ENCODE measurements at places on chromosomes 12 and 14.
A peak's percentile ranks its signal among the peaks of the same experiment; 100 is the strongest.

DNA sequence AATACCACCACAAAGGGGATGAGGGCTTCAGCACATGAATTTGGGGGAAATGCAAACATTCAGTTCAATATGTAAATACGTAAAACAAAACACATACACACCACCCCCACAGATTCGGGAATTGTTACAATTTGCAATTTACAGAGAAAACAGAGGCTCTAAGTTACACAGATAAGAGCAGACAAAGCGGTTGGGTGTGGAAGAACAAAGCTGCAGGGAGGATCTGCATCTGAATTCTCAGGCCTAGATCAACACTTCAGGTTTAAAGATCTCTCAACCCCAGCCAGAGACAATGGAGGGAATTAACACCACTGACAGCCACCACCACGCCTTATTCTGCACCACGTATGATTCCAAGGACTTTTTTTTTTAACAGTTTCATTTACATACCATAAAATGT is 375.5 kb downstream of the BCL11B start:
- DNase-seq: no peak

DNA sequence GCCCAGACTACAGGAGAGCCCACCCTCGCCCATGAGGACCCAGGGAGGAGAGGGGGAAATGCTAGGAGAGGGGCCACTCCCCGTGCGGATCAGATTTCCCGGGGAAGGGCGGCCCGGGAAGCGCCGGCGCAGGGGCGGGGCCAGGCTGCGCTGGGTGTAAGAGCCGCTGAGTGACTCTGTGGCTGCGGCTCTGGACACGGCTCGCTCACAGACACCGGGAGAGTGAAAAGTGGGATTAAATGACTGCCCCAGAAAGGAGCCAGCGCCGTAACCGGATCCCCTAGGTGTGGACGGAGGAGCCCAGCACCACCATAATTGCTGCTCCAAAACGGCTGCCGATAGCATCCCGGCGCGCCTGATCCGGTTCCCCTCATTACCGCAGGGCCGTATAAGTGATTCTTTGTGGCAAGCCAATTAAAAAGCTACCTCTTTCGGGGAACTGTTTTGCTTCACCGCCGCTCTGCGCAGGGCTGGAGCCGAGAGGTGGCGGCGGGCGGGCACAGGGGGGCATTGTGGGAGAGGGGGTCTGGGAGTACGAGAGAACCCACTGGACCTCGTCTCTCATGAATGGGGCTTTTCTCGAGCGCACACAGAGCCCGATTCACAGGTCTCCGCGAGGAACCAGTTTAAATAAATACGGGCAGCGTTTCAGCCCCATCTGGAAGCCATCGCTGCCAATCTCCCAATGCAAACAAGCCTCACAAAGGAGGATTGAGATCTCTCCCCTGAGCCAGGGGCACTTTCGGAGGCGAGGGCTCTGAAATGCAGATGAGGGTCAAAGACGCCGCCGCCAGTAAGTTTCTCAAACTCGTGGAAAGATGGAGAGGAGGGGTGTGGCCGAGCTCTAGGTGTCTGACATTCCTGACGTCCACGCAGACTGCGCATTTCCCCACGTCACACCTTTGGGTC is 2.5 kb downstream of the COL2A1 start:
- DNase-seq: no peak

DNA sequence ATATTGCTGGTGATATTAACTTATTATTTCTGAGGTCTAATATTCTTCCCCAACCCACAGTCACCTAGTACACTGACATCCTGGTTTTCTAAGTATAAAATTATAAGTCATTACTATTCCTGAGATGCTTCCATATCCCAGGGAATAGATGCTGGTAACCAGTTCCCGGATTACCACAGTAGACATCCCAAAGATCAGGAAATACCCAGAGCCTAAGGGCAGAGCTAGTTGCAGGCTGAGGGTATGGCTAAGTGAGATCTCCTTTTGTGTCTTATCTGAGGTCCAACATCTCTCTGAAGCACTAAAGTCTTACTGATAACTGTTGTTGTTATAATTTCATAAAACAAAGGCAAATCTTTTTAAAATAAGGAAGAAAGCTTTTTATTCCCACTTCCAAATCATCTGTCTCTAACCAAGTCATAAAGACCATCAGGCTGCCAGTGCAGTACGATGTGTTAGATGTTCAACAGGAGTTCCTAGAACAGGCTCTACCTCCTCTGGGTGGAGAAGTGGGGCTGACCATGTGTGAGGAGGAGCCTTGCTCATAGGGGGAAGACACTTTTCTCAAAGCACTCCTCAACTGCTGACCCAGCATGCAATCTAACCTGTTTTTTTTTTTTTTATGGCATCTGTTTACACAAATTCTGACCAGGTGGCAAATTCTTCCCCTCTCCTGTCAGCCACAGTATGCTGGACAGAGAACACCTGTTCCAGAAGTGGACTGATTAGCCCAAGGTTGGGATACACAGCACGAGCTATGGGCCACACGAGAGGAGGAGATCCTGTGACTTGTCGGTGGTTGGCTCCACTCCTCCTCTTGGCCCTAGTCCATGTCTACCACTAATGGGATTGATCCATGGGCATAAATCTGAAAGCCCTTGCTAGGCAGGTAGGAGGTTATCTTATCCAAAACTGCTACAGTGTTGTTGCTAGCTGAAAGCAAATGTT is 16.1 kb upstream of the GRIP1 start:
- no peak for DNase-seq

GRCh38 chr14:75915045-75915444 is 66.8 kb downstream of the TGFB3 start:
- DNase-seq: no peak

GRCh38 chr12:93777254-93777653 is 100.1 kb downstream of the CRADD start:
- peak; percentile 63 for DNase-seq

DNA sequence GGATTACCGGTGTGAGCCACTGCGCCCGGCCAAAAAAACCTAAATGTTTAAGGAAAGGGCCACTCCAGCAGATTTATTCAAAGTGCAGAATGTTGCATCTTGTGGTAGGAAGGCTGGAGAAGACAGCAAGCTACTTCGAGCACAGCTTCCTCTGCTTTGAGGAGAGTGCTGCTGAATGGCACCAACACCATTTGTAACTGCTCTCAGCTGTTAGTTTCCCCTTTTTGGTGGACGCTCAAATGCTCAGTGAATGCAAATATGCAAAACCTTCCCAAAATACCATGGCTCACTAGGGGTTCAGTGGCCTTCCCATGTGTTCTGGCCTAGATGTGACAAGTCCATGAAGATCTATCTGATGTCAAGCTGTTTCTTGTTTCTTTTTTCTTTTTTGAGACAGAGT is 2.9 kb upstream of the TDRD9 start:
- DNase-seq: peak; percentile 52

Data from inflammatory macrophage (primary cell).